Stimulated activated CD8-positive, alpha-beta memory T cell treated with anti-CD3 and anti-CD28 coated beads, Interleukin-15, amount 100 ng/mL, for 1 hour (primary cell): ENCODE measurements at places on chromosomes 6 and 20.

DNA sequence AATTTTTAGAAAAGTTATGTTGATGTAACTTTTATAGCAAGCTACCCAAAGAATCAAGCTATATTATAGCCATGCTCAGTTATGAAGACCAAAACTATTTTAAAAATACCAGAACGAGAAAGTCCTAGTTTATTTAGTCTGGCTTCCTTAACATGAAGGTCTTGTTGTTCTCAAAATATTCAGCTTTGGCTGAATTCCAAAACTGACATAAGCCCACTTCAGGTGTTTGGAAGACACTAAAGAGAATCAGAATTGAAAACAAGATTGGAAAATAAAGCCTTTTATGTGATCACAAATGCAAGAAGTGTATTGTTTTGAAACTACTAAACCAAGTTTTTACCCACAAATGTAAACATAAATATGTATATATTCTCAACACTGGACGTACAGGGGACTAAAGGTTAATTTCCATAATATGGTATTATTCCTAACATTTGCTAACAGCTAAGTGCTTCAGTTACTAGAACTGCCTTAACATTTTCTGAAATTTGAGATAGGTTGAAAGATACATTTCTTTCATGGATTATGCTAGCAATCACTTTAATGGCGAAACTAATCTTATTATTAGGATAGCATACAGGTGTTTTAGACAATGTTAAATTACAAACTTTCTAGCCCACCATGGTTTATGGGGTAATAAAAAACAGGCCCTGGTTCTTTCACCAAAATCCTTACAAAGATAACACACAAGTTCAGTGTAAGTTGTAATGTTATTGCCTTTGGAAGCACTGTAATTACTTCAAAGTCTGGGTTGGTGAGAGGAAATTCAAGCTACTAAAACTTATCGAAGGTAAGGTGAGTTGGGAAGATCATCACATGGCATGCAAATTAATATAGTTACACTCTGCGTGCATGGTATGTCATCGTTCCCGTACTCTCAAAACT lies 1.6 kb downstream of the MAP3K5 start:
- DNase-seq: no peak

- DNase-seq: no peak
Measured at GRCh38 chr6:17987697-17988421, 424 bp upstream of the KIF13A start.

DNA sequence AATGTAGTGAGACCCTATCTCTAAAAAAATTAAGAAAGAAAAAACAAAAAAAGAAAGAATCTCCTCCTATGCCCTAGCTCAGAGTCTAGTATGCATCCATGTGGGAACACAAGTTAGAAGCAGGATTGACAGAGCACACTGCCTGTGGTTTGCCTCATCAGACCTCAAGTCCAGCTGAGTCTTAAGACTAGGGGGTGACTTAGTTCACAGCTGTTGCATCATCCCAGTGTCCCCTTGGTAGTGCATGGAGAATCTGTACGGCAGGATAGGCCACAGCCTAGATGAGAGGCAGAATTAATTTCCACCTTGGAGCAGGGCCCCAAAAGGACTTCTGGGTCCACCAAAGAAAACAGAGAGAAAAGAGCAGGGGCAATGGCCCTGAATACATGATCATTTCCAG lies 13.7 kb downstream of the PNPLA1 start:
- no peak for DNase-seq

GRCh38 chr20:1190847-1191246 lies 6.1 kb upstream of the TMEM74B start:
- DNase-seq: no peak

- DNase-seq: peak; percentile 30
Measured at GRCh38 chr20:46040902-46041535, 12.0 kb downstream of the SLC12A5 start.

DNA sequence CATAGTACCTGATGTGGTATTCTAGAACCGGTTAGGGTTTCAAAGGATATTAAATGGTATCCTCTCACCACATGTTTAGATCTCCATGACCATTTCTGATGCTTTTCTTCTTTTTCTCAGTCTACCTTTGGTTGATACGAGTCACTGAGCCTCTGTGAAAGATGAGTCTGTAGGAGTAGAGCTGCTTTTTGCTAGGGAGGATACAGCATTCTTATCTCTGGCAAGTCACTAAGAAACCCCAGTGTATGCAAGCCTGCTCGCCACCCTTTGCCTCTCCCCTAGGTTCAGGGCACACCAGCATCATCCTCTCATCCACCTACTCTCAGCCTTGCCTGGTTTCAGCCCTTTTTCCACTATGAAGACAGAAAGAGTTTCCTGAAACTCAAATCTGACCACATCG lies 89.9 kb downstream of the MTFR2 start:
- no peak for DNase-seq

DNA sequence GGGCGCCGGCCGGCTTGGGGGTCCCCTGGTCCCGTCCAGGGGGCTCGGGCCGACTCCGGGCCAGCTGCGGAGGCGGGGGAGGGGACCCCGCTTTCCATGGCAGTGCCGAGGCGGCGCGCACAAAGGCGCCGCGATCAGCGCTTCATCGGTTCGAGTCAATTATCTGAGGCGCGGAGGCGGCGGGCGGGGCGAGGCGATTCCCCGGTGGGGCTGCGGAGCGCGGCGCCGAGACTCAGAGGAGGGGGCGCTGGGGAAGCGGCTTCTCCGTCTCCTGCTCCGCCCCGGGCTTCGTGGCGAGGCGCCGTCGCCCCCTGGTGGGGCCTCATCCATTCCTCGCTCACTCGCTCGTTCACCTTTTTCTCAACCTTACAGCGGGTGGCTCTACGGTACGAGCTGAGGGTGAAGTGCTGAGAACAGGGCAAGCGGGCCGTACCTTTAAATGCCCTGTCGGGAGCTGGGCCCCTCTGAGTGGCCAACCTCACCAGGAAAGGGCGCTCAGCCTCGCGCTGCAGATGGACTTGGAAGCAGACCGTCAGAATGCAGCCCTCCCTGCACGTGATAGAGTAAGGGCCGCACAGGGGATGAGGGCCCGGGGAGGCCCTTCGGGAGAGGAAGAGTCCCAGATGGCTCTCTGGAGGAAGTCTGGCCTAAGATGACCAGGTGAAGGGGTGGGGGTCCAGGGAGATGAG lies 39.9 kb downstream of the SLC52A3 start:
- no peak for DNase-seq

DNA sequence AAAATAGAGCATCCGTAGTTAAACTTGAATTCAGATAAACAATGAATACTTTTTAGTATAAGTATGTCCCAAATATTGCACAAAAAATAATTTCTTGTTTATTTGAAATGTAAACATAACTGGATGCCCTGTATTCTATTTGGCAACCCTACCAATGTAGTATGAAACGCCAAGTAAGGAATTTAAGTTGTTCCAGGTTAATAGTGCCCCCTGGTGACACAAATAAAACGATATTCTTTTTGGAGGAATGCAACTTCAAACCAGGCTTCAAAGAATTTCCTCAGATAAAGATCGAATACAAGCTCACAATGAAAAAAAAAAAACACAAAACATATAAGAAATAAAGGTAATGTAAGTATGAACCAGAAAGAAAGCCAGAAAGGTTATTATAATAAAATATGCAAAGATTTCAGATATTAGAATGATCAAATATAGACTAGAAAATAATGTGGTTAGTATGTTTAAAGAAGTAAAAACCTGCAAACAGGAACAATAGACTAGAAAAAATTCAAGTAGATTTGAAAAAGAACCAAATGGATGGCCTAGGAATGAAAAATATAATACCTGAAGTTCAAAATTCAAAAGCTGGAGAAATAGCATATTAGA lies 18.4 kb upstream of the AKAP7 start:
- no peak for DNase-seq

- no peak for DNase-seq
Measured at GRCh38 chr6:84026721-84027164, 6.8 kb upstream of the MRAP2 start.

GRCh38 chr6:151434369-151434768 lies 17.6 kb downstream of the RMND1 start:
- DNase-seq: no peak

DNA sequence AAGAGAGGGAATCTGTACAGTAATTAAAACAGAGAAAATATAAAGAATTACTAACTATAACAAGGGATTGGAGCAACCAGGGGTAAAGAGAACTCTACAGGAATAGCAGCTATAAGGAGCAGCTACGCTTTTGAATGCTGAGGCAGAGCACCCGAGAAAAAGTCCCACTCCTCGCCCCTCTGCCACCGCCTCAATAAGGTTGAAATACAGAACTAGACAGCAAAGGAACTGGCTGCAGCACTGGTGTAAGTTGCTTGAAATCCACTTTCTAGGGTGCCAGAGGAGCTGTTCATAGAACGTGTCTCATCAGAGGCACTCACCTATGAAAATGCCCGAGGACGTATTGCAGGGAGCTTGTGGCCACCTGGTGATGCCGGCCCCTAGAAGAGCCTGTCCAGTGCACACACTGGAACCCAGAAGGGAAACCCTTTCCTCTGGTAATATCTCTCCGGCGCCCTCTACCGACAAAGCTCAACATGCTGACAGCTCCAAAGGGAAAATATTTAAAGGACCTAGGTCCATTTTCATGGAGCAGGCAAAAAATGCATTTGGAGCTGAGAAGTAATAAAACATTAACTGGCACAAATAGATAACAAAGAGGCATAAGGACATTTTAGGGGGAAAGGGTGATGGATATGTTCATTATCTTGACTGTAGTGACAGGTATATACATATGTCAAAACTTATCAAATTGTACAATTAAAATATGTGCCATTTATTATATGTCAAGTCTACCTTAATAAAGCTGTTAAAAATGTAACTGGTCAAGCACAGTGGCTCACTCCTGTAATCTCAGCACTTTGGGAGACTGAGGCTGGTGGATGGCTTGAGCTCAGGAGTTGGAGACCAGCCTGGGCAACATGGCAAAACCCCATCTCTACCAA lies 137.4 kb upstream of the HDAC2 start:
- DNase-seq: no peak

- DNase-seq: no peak
Measured at GRCh38 chr20:36887752-36888090, 11.8 kb downstream of the TLDC2 start.

- DNase-seq: no peak
Measured at GRCh38 chr20:8366303-8366923, 234.3 kb downstream of the PLCB1 start.

DNA sequence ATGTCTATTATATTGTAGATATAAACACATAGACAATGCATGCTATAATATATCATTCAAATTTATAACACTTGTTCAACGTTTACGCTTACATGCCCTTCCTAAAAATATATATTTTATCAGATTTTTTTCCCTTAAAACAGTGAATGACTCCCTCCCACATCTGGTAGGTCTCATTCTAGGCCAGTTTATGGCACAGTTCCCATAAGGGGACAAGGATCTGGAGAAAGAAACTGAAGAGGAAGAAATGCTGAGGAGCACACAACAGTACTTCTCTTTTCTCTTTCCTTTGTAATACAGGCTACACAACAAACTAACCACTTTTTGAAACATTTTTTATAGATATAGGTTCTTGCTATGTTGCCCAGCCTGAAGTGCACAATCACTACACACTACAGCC lies 48.6 kb upstream of the RCAN2 start:
- DNase-seq: no peak

- no peak for DNase-seq
Measured at GRCh38 chr6:149125309-149125708, 192.2 kb upstream of the TAB2 start.

DNA sequence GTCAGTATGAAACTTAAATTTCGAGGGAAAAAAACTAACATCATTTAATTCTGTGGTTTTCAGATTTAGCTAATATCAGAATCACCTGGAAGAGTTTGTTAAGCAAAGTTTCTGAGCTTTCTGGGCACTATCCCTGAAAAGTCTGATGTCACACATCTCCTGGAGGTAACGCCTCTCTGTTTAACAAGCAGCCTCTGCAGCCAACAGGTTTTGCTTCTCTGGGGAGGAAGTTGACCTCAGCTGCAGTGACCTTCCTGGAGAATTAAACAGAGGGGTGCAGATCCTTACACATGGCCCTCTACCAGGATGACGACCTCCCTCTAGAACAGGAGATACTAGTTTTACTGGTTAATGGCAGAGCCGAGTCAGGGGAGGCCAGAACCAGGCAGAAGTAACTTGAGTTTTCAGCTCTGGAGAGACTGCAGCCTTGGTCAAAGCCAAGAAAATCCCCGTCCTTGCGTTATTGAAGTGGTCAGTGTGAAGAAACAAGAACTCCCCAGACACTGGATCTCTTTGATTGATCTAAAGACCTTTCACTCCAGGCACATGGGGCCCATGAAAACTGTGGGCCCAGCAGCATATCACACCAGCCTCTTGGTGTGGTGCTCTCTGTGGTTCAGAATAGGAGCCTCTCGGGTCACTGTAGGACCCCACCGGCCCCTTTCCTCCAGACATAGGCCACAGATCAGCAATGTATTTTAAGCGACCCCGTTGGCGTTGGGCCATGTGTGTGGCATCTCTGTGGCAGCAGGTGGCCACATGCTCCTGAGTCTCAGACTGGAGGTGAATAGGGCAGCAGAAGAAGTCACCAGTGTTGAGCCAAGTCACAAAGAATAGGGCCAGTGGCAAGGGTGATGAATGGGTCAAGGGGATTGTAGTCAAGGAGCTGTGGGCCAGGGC lies 33.4 kb upstream of the CCR6 start:
- no peak for DNase-seq

GRCh38 chr20:32982617-32983458 lies 21.4 kb downstream of the SUN5 start:
- no peak for DNase-seq

- no peak for DNase-seq
Measured at GRCh38 chr6:32116674-32117073, 7.5 kb upstream of the TNXB start.

DNA sequence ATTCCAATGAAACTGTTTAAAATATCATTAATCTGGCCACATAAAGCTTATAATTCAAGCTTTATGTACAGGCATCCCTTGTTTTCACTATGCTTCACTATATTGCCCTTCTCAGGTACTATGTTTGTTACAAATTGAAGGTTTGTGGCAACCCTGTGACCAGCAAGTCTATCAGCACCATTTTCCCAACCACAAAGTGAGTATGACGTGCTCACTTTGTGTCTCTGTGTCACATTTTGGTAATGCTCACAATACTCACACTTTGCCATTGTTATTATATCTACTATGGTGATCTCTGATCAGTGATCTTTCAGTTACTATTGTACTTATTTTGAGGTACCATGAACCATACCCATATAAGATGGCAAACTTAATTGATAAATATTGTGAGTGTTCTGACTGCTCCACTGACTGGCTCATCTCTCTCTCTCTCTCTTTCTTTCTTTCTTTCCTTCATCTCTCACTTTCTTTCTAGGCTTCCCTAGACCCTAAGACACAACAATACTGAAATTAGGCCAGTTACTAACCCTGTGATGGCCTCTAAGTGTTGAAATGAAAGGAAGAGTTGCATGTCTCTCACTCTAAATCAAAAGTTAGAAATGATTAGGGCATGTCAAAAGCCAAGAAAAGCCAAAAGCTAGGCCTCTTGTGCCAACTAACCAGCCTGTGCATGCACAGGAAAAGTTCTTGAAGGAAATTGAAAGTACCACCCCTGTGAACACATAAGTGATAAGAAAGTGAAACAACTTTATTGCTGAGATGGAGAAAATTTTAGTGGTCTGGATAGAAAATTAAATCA lies 227.9 kb downstream of the BCAS1 start:
- no peak for DNase-seq

GRCh38 chr6:169798764-169799473 lies 47.5 kb downstream of the ERMARD start:
- no peak for DNase-seq
